NCI-H1092 treated with DMSO at 0.1 percent for 48 hours (cell line): ENCODE measurements at places on chromosomes 7 and 10.

- DNase-seq: no peak
Observed at GRCh38 chr7:104962781-104963180, 51.2 kb upstream of the KMT2E start.

DNA sequence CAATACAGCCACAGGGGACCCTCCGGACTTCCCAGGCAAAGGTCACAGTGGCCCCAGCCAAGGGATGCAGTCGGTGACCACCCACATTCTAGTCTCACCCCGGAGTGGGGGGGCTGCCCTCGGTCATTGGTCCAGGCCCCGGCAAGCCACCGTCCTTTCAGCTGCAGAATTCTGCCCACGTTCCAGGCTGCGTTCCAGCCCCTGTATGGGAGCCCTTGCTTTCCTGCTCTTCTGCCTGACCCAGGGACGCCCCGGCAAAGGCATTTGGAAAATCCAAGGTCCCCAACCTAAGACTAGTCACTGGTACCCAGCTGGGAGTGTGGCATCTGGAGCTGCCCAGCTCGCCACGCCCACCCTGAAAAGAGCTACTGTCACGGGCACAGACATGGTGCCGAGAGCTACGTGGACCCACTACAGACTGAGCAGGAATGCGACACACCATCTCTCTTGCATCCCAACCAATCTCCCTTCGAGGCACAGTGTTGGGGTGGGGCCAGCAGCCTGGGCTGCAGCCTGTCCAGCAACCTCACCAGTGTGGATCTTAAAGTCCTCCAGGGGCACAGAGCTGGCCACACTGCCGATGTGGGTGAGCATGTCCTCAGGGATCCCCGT is 18.6 kb downstream of the OGDHL start:
- no peak for DNase-seq

DNA sequence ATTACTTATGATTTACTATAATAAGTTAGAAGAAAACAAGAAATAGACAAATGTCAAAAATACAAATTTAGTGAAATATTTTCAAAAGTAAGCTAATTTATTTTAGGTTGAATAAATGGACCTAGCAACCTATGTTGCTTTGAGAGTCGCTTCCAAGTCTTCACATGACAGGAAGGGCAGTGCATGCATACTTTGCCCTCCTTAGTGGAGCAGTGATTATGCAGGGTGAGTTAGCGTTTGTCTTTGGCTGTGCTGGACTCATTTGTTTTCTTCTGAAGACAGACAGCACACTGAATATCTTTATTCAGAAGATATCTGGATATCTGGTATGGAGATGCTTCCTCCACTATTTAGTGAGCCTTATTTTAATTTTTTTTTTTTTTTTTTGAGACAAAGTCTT is 102.5 kb downstream of the SRI start:
- DNase-seq: no peak

GRCh38 chr10:104630731-104631130 is 10.4 kb upstream of the SORCS3 start:
- DNase-seq: no peak

GRCh38 chr10:53005612-53006345 is 233.2 kb upstream of the MBL2 start:
- DNase-seq: no peak

- DNase-seq: no peak
Observed at GRCh38 chr10:118873738-118874105, 119.0 kb upstream of the CACUL1 start.

GRCh38 chr7:112798274-112799159 is 8.3 kb upstream of the TMEM168 start:
- no peak for DNase-seq

GRCh38 chr10:92993699-92994272 is 66.8 kb upstream of the CYP26C1 start:
- no peak for DNase-seq

DNA sequence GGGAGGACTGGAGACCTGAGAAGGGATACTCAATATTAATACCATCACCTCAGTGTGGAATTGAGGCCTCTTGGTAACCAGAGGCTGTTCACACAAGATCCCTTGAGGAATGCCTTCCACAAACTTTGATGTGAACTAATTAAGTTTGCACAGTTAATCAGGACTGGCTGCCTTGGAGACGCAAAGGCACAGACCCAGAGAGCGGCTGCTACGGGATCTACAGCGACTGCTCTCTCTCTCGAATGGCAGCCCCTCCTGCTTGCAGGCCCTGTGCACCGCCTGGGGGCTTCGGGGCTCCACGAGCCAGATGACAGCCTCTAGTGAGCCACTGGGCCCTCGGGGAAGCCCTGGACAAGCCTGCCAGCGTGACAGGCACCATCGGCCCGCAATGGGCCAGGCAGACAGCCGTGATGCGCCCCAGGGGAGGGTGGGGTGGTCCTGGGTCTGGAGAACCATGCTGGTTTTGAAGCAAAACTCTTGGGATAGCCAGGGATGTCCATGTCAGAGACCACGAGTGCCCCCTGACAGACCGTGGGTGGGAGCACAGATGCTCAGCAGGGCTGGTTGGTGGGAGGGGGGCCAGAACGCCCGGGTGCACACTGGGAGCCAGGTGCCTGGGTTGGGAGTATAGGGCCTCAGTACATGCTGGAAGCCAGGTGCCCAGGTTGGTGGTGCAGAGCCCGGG is 195.6 kb downstream of the ELFN1 start:
- no peak for DNase-seq

DNA sequence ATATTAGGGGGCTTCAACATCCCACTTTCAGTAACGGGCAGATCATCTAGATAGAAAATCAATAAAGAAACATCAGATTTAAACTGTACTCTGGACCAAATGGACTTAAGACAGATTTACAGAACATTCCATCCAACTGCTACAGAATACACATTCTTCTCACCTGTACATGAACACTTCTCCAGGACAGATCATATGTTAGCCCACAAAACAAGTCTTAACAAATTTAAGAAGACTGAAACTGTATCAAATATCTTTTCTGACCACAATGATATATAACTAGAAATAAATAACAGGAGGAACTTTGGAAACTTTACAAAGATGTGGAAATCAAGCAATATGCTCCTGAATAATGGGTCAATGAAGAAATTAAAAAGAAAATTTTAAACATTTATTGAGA is 86.7 kb downstream of the MICU1 start:
- DNase-seq: no peak

DNA sequence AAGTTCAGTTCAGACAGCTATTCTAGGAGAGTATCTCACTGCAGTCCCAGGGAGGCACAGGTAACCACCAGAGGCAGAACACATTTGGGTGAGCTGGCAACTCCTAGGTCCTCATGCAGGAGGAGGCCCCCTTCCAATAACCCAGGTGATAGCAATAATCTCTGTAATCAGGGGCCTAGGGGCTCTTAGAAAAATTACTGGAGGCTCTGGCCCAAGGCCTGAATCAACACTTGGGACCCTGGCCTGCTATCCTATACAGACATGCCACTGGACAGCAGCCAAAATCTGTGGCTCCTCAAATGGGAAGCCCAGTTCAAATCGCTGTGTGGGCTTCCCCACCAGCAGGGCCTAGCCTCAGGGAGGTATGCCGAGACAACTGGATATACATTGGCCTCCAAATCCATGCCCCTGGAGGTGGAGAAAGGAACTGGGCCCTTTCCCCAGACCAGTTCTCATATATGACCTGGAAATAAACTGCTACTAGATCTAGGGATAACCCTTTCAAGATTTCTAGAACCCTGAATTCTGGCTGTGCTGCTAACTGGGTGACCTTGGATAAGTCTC is 1.6 kb downstream of the AVPI1 start:
- no peak for DNase-seq

- no peak for DNase-seq
Observed at GRCh38 chr7:108735814-108736213, 166.1 kb downstream of the DNAJB9 start.

DNA sequence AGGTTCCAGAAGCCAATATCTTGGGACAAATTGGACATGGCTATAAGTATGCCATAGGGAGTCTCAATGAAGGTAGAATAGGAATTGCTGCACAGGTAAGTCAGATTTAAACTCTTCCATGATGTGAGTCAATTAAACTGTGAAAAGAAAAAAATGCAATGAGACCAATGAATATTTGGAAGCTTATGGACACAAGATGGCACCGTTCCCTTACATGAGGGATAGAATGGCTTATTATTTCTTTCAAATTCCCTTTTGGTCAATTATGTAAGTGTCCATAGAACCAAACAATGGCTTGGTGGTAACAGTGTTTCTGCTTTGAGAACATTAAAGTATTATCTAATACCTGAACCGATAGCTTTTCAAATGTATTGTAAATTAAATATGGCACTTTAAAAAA is 35.6 kb downstream of the ACADSB start:
- DNase-seq: peak; percentile 3

- DNase-seq: peak; percentile 53
Observed at GRCh38 chr7:95718577-95719410, 53.6 kb upstream of the DYNC1I1 start.

DNA sequence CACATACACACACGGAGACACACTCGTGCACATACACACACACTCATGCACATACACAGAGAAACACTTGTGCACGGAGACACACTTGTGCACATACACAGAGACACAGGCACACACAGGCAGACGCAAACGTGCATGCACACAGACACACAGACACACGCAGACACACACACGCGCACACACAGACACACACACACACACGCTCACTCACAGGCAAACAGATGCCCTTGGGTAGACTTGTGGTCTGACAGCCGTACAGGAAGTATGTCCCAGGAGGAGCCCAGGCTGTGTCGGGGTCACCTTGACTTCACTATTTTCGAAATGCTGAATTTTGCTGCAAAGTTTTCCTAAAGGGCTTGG is 538.0 kb downstream of the DNAJB6 start:
- DNase-seq: no peak

GRCh38 chr7:97454636-97455035 is 277.2 kb upstream of the TAC1 start:
- DNase-seq: no peak

- no peak for DNase-seq
Observed at GRCh38 chr10:86362129-86362527, 4.5 kb downstream of the GRID1 start.

GRCh38 chr7:136940917-136941316 is 72.5 kb downstream of the CHRM2 start:
- no peak for DNase-seq

DNA sequence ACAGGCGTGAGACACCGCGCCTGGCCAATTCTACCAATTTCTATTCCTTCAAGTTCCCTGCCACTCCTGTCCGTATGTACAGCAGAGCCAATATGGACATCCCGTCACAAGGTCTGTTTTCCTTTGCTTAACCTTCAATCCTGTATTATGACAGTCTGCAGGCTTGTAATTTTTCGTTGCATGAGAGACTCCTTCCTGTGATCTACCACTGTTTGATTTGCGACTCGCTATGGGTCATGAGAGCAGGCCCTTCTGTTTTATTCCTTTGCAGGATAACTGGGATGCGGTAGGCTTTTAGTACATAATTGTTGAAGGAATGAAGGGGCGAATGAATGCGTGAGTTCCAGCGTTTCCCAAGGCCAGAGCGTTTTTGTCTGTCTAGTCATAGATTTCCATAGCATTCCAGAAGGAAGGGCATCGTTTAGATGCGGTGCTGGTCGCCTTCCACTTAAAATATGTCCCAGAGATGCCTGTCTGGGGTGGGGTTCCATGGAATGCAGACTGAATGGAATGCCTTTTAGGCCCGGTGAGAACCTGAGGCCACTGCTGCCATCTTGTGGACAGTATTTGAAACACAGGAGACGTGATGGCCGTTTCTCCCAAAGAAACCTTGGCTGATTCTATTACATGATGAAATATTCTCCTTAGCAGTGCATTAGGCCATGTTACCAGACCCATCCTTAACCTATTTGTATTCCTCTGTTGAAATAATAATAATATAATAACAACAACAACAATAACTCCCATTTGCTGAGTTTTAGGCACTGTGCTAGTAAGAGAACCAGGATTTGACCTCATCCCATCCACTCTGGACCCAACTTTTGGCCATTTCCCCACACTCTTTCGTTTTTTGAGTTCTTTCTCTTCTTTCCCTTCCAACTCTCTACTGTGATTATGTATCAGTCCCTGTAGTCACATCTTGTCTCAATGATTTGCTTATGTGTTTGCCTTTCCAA is 193.2 kb downstream of the MYOF start:
- peak; percentile 53 for DNase-seq

- DNase-seq: no peak
Observed at GRCh38 chr10:1595726-1596125, 141.6 kb downstream of the ADARB2 start.

- no peak for DNase-seq
Observed at GRCh38 chr7:128530855-128531104, 54.2 kb downstream of the METTL2B start.

- no peak for DNase-seq
Observed at GRCh38 chr7:1226186-1226901, 6.3 kb upstream of the UNCX start.

- DNase-seq: no peak
Observed at GRCh38 chr10:104492329-104492940, 138.8 kb downstream of the CFAP58 start.

DNA sequence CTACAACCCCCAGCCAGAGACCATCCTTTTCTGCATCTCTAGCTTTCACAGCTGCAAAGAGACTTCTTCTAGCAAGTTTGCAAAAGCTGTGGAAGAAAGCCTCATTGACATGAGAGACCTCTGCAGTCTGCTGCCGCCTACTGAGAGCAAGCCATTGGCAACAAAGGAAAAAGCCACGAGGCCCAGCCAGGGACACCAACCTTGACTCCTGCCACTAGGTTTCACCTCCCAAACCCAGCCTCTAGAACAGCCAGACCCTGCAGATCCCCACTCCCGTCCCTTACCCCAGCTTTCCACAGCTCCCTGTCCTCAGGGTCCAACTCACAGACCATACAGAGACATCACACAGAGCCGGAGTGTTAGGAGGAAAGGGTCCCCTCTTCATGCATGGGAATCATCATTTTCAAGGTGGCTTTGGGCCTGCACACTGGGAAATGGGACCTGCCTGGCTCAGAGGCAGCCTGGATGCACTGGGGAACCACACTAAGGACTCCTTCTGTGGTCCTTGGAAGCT is 14.6 kb upstream of the C10orf53 start:
- DNase-seq: no peak

DNA sequence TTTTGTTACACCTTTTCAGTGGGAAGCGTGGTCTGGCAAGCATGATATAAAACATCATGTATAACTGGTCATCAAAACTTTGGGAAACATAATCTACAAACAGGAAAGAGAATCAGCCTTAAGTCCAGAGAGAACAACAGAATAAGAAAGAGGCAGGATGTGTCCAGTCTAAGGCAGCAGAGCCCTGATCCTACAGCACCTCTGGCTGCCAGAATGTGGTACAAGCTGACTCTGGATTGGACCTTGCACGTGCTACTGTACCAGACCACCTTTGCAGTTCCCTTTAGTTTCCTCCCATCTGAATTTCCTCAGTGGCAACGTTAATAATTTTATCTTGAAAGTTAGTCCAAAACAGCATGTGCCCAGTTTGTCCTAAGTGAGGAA is 824.6 kb upstream of the IGFBP3 start:
- no peak for DNase-seq

- DNase-seq: no peak
Observed at GRCh38 chr7:105327201-105327600, 61.5 kb downstream of the SRPK2 start.

GRCh38 chr10:71244431-71245419 is 32.4 kb downstream of the UNC5B start:
- peak; percentile 6 for DNase-seq
